Spinal cord (tissue), 10 donors: ENCODE measurements at places on chromosomes 6 and 20.
A peak's percentile ranks its signal among the peaks of the same experiment; 100 is the strongest.

DNA sequence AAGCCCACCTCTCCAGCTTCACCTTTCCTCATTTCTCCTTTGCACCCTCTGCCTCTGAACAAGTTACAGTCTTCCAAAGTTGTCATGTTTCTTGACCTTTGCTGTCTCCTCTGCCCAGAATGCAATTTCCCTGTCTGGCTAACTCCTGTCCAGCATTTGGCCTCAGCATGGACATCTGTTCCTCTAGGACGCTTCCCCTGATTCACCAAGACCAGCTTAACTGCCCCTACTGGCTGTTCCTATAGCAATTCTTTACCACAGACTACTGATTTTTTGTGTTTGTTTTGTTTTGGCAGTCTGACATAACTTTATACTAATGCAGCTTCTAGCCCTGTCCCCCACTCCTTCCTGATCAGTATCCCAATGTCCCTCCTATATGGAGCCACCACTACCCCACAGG lies 13.4 kb downstream of the GNL1 start:
- no peak for DNase-seq

- DNase-seq, result no peak
Observed at GRCh38 chr6:46234700-46235099, 63.9 kb upstream of the ENPP5 start.

DNA sequence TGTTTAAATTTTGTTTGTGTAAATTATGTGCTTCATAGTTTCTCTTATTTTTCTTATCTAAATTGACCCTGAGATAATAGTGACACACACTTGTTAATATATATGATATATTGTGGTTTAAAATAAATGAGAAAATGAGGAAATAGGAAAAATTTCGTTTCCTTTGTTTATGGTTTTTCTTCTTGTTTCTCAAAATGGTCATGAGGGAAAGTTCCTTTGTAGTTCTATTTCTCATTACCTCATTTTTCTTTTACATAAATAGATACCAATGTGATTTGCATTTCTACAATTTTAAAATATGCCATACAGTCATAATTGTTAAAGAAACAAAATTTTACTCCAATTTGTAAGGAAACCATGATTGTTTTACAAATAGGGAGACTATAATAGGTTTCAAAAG lies 9.2 kb downstream of the OR2A4 start:
- no peak for DNase-seq

- no peak for DNase-seq
Observed at GRCh38 chr6:16637635-16638034, 123.6 kb downstream of the ATXN1 start.

- DNase-seq, result no peak
Observed at GRCh38 chr20:4063631-4064030, 48.3 kb upstream of the RNF24 start.

DNA sequence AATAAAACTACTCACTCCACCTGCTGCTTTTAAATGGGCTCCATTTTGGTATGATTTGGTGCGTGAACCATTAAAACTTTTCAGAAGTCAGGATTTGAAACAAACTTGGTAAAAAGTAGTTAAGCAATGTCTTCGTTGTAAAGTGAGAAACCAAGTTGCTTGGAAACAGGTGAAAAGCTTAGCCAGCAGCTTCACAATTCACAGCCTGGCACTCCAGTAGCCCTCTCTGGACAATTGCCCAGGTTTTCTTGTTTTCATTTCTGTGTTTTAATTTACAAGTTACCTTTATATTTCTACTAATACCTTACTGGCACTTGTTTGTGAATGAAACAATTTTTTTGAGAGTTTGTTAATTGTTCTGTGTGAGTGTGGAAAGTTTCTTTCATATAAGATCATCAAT lies 12.8 kb downstream of the NT5E start:
- no peak for DNase-seq

DNA sequence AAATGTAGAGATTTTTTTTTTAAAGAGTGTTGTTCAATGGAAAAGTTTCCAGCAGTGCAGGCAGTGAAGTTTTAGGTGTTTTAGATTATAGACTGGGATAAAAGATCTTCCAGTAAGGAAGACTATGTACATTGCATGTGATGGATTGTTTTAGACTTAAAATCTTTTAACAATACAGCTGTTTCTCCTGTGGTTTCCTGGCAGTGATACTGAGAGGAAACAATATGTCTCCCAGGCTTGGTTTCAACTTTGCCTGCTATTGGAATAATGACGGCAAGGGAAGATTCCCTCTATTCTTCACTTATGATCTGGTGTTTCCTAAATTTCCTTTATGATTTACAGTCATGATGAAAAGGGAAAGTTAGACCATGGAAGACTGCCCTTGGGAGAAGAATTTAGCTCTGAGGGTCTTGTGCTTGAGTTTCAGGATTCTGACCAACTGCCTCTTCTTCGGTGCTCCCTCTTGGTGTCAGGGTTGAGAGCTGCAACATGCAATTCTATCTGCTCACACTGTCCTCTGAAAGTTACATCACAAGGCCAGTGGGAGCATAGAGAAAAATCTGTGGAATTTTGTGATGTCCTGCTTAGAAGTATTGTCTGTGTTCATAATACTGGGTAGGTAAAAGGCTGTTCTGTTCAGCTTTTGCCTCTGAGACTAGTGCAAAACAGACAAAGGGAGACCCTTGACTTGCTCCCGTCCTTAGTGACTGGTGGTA lies 262.8 kb upstream of the MAN1A1 start:
- no peak for DNase-seq

DNA sequence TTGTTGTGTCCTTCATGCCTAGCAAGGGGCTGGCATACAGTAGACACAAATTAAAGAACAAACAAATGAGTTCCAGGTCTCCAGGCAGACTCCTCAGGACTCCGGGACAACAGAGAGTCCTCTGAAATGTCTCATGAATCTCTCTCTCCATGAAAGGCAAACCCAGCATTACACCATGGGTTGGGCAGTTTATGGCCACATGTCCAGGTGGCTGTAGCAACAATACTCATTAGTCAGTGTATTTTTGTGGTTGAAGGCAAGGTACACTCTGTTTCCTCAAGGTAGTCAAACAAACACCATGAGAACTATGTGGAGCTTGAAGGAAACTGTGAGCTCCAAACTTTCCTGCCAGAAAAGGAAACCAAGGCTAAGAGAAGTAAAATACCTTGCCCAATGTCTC lies 62.2 kb downstream of the KCNB1 start:
- DNase-seq, result no peak

DNA sequence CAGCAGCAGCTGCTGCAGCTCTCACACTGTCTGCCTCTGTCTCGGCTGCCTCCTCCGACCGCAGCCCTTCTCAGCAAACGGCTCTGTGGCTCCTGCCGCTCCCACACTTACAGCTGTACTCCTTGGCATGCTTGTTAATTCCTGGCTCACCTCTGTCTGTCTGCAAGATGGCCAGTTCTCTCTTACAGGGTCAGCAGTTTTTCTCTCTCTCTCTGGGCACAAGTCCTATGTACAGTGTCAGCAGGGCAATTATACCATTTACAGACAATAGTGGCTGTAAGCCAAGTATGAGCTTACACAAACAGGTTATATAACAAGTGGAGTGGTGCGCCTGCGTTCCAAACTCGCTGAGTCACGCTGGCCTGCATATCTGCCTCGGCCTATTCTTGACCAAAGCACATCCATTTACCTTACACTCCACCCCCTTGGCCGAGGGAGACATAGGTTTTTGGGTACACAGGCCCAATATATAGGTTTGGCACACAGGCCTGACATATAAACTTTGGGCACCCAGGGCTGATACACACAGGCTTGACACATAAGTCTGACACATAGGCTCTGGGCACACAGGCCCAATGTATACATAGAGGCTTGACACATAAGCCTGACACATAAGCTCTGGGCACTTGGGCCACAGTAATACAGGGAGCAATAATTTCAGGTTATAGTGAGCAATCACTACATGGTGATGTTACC lies 4.4 kb downstream of the ZKSCAN3 start:
- DNase-seq, result no peak

GRCh38 chr20:38833857-38834164 lies 28.3 kb downstream of the PPP1R16B start:
- DNase-seq, result no peak

DNA sequence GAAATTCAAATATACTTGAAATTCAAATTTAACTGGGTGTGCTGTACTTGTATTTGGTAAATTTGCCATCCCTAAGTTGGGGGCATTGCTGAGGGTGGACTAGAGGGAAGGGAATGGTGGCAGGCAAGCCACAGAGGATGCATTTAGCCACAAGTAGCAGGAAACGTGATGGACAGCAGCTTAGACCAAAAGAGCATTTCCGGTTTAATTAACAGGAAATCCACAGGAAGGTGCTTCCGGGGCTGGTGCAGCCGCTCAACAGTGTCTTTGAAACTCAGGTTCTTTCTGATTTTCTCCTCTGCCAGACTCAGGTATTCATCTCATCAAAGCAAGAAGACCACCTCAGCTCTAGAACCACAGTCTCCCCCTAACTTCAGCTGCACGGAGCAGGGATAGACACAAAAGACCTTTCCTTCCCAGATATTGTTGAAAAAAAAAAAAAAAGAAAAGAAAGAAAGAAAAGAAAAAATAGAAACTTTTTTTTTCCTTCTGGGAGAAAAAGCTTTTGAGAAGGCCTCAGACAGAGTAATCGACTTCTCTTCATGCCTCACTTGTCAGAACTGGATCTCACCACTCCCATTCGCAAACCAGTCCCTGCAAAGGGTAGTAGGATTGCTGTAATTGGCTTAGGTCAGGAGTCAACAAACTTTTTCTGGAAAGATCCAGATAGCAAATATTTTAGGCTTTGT lies 8.0 kb upstream of the BCAS1 start:
- no peak for DNase-seq

- no peak for DNase-seq
Observed at GRCh38 chr20:64240243-64241015, 15.1 kb upstream of the PCMTD2 start.

GRCh38 chr6:106925948-106926347 lies 48.6 kb downstream of the CD24 start:
- no peak for DNase-seq

GRCh38 chr6:37648465-37649330 lies 49.0 kb downstream of the MDGA1 start:
- peak; percentile 48 for DNase-seq

GRCh38 chr20:41854765-41855164 lies 236.6 kb upstream of the CHD6 start:
- no peak for DNase-seq

DNA sequence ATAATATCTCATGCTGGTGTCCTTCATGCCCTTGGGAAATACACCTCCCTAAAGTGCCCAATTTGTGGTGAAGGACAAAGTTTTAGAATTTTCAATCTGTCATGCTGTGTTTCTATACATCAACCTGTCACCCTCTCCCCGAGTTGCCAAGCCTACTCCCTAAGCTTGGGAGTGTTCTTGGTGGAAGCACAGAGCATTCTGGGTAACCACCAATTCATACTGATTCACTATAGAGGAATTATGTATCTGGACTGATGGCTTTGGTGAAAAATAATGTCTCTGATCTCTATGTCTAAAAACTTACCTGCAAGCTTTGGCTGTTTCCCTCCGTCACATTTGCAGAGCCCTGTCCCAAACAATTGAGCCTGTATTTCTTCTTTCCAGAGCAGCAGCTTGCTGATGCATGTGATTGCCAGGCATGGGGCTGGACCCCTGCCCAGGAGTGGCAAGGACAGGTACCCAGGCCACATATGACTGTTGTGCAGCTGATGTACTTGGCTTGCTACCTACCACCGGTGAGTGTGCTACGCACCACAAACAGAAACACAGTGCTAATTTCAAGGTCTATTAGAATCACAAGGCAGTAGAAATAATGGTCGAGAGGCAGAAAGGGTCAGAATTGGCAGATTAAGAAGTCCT lies 202.8 kb upstream of the CITED2 start:
- no peak for DNase-seq

DNA sequence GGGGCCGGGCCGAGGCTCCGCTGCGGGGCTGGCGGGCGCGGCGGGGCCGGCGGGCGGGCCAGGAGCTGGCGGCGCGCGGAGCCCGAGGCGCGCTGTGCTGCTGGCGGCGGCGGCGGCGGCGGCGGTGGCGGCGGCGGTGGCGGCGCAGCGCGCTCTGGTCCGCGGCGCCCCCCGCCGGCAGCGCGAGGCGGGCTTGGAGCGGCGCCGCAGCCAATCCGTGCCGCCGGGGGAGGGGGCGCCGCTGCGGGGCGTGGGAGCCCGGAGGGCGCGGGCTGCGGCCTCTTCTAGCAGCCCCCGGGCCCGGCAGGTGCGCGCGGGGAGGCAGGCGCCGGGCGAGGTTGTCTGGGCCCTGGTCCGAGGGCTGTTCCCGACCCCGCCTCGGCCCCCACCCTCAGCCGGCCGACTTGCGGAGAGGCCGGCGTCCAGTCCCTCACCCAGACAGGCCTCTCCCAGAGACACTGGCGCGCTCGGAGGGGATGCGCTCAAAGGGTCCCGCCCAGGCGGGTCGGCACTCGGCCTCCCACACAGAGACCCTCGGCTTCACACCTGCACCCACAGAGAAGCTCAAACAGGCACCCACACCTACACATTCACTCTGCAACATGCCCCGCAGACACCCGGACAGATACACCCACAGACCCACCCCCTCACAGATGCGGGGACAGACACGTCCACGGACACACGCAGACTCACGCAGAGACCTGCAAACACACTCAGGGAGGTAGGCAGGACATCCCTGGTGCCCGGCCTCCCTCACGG lies at the start of gene RIMS4:
Gene RIMS4, minus strand, starts transcription at position 156 of the 759 bp plus-strand sequence. CDS start 275 bp downstream, outside the sequence.
- no peak for DNase-seq

DNA sequence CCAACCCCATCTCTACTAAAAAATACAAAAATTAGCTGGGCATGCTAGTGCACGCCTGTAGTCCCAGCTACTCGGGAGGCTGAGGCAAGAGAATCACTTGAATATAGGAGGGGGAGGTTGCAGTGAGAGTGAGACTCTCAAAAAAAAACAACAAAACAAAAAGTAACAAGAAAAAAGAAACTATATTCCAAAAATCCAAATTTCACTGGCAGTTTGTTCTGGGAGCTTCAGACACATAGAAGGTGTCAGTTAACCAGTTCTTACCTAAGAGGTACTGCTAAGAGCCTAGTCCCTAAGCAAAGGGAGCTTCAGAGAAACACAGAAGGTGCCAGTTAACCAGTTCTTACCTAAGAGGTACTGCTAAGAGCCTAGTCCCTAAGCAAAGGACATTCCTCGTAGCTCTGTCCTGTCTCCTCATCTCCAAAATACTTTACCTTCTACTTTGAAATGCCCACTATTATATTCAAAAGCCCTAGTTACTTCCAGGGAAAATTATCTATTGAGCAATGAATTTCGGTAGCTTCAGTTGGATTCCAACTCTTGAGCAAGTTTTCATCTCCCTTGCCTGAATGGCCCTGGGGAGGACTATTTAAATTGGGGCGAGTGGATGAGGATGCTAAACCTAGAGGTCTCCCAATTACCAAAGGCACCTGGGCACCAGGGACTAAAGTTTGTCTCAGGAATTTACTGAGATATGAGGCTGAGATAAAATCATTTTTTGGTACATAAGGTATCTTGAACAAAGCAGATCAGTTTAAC lies 41.0 kb downstream of the HFE start:
- no peak for DNase-seq

DNA sequence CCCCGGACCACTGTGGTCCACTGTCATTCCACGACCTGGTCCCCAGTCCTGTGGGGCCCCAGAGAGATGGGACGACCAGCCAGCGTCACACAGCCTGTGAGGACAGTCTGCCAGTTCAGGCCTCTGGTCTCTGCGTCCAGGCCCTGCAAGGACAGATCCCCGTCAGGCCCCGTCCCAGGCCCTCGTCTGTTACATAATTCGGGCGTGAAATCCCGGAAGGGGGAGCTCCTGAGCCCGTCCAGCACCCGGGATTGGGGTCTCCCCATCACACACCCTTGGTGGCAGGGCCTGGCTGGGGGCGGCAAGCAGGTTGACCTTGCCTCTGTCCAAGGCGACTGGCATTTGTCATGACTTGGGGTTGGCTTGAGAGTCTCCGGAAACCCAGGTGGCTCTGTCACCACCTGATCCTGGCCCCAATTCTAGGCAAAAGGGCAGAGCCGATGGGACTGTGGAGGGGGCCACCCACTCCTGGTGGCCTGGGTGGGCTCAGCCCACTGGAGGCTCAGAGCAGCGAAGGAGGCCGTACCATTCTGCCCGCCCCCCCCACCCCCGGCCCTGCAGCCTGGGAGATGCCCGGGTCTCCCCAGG lies 73.8 kb upstream of the GATA5 start:
- DNase-seq, result no peak
